T-helper 17 cell (primary cell): ENCODE measurements at places on chromosomes 3 and 15. TPM values are rescaled to one million over a fixed set of nuclear protein-coding genes. Genes with fewer than 3 reads are reported as not detected.
A peak's percentile ranks its signal among the peaks of the same experiment; 100 is the strongest.

DNA sequence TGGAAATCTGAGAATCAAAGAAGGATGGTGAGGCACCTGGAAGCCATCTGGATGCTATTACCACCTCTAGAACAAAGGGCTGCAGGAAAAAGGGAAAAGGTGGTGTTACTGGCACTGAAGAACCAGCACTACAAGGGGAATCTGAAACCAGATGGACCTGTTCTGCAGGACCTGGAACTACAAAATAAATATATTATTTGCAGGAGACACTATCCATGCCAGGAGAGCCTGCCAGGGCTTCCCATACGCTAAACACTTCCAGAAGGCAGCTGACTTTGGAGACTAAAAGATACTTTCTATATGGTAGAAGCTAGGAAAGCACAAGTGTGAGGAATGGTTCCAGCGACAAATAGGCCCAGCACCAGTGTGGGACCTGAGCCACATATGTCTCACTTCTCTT lies 83.4 kb upstream of the POU1F1 start:
- no peak for DNase-seq

DNA sequence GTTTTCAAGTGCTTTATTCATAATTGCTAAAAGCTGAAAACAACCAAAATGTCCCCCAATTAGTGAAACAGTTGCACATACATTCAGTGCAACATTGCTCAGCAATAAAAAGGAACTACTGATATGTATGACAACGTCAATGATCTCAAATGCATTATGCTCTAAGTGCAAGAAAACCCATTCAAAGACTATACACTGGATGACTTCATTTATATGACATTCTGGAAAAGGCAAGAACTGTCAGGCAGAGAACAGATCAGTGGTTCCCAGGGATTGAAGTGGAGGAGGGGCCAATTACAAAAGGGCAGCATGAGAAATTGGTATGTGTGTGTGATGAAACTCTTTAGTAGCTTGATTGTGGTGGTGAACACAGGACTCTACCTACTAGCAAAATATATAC lies 585.6 kb downstream of the TBL1XR1 start:
- DNase-seq = no peak

The SCN5A gene
- not detected for total RNA-seq

- DNase-seq = no peak
Observed at GRCh38 chr3:116432795-116433194, 12.5 kb downstream of the LSAMP start.

- DNase-seq = no peak
Observed at GRCh38 chr3:189401196-189401595, 229.4 kb downstream of the TPRG1 start.

The ZWILCH gene
- total RNA-seq = 10.5 TPM

DNA sequence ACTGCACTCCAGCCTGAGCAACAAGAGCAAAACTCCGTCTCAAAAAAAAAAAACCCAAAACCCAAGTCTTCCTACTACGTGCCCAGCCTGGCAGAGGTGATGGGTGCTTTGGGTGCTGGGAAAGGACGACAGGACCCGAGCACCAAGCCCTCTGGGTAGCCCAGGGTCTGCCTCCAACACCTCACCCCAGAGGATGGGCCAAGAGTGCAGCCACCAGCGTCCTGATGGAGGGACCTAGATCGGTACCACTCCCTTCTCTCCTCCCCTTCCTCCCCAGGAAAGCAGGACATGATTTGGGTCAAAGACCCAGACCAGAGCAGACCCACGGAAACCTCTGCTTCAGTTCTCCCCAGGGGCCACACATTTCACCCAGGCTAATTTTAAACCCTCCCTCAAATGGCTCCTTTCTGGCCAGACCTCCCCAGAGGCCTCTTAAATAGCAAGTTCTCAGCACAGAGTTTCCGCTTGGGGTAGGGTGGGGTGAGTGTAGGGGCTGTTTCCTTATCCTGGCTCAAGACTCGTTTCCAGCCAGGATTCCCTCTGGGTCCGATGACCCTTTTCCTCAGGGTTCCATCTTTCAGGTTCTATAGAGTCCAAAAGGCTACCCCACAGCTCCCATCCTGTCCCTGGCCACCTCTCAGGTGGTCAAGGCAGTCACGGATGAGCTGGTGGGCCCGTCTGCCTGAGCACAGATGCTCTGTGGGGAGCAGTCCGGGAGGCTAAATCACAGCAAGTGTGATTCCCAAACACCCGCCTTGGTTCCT lies 20.5 kb downstream of the RBPMS2 start:
- DNase-seq = no peak

The ADAMTS7 gene
- not detected for total RNA-seq

The VGLL3 gene
- 0.17 TPM for total RNA-seq

GRCh38 chr3:178001670-178002101 lies 534.5 kb upstream of the KCNMB2 start:
- no peak for DNase-seq

- DNase-seq = no peak
Observed at GRCh38 chr3:124780356-124780755, 50.1 kb downstream of the UMPS start.

The AHSG gene
- not detected for total RNA-seq

GRCh38 chr3:52846432-52846965 lies 11.7 kb upstream of the MUSTN1 start:
- no peak for DNase-seq

The DUOXA1 gene
- 0.57 TPM for total RNA-seq

- DNase-seq = peak; percentile 26
Observed at GRCh38 chr15:75200765-75201615, 692 bp upstream of the C15orf39 start.

The RBMS3 gene
- 1.7 TPM for total RNA-seq

- no peak for DNase-seq
Observed at GRCh38 chr15:28103831-28104230, 4.7 kb upstream of the OCA2 start.

DNA sequence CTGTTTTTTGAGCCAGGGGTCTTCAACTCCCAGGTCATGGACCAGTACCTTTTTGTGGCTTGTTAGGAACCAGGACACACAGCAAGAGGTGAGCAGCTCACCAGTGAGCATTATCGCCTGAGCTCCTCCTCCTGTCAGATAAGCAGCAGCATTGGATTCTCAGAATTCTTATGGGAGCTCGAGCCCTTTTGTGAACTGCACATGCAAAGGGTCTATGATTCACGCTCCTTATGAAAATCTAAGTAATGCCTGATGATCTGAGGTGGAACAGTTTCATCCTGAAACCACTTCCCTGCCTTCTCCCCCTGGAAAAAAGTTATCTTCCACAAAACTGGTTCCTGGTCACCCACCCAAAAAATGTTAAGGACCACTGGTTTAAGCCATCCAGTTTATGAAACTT lies 1047.6 kb downstream of the OTOL1 start:
- DNase-seq = no peak

DNA sequence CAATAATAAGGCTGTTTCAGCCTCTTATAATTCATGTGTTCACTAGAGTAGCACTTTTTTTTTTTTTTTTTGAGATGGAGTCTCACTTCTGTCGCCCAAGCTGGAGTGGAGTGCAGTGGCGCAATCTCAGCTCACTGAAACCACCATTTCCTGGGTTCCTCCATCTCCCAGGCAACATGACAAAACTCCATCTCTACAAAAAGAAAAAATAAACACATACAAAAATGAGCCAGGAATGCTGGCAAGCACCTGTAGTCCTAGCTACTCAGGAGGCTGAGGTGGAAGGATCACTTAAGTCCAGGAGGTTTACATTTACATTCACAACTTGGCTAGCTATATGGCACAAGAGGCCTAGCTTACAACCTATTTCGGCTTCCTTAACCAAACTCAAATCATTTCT lies 6.8 kb downstream of the USP4 start:
- no peak for DNase-seq

The CYFIP1 gene
- 17.7 TPM for total RNA-seq
